EL (cell line): ENCODE measurements at places on chromosomes 16 and 17.

DNA sequence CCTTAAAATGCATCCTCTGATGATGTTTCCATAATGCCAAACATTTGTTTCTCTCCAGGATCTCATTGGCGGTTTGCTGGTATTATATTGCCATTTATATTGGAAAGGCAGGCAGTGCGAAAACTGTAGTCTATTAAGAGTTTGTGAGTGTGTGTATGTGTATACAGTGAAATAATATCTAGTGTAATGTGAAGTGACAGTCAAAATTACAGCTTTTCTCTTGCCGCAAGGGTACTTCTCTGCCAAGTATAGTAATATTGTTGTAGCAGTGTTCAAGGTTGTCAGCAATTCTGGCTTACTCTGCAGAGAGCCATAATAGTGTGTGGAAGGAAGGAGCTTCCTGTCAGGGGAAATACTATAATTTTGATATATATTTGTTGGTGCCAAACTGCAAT, 178.6 kb downstream of the WWOX start:
- no peak for DNase-seq

DNA sequence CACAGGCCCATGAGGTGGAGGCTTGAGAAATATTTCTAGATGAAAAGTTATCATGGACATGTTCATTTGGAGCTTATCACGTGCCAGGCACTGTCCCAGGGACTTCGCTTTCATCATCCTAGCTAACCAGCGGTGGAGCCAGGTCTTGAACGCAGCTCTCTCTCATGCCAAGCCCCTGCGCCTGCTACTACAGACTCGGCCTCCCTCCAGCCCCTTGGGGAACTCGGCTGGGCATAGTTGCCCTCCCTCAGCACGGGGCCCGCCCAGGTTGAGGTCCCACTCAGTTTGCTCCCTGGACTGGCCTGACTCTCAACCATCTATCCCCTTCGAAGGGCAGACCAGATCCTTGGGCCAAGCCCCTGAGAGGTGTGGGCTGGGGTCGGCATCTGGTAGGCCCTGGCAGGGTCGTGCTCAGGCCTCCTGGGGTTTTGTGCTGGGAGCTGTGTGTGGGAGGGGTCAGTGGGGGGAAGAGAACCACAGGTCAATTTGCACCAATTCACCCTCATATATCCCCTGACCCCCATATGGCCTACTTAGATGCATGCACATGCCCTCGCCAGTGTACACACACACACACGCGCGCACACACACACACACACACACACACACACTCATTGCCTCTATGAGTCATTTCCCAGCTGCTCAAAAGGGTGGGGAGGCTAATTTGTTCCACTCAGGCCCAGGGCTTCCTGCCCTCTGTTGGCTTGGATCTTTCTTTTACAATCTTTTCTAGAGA, 12.1 kb upstream of the SCN4A start:
- DNase-seq = peak; percentile 87

GRCh38 chr16:73998707-73999106, 297.9 kb upstream of the PSMD7 start:
- no peak for DNase-seq

- DNase-seq = peak; percentile 91
Measured at GRCh38 chr16:70805787-70806186, 4.8 kb upstream of the VAC14 start.

DNA sequence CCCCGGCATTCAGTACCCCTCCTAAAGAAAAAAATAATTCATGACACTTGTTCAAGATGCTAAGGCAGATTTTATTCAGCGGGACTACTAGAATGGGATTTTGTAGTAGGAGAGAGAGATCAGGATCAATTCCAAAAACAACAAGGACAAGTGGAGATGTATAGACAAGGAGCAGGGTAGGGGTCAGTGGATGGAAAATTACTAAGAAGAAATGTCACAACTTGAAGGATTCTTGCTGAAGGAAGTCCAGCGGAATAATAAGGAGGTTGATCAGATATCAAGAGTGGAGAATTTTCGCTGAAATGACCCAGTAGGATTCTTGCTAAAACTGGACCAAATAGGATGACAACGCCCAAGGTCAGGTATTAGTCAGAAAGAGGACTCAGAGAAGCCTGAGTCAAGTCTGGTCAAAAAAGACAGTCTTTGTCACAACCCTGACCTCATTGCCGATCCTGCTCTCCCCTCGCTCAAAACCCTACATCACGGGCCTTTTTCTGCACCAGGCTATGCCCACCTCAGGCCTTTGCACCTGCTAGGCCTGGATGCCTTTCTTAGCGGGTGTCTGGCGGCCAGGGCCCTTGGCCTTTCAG, 36.9 kb downstream of the MMD start:
- DNase-seq = no peak

- DNase-seq = peak; percentile 47
Measured at GRCh38 chr16:85202631-85203461, 90.6 kb upstream of the CIBAR2 start.

DNA sequence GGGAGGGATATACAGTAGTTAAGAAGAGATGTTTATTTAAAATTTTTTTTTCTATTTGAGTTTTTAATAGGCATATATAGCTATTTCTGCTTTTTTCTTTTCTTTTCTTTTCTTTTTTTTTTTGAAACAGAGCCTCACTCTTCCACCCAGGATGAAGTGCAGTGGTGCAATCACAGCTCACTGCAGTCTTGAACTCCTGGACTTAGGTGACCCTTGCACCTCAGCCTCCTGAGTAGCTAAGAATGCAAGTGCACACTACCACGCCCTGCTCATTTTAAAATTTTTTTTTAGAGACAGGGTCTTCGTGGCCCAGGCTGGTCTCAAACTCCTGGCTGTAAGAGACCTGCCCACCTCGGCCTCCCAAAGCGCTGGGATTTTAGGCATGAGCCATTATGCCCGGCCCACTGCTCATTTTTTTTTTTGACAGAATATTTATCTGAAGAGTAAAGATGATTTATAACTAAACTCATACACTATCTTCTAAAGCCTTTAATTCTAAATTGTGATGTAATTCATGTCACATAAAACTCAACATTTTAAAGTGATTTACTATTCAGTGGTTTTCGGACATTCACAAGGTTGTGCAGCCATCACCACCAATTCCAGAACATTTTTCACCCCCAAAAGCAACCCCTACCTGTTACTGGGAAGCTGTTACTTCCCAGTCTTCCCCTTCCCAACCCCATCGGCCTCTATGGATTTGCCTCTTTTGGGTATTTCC, 106.0 kb downstream of the VPS53 start:
- DNase-seq = no peak

GRCh38 chr16:84717484-84717883, 17.7 kb downstream of the USP10 start:
- DNase-seq = no peak

GRCh38 chr17:19652595-19652994, 4.0 kb downstream of the ALDH3A2 start:
- DNase-seq = no peak

DNA sequence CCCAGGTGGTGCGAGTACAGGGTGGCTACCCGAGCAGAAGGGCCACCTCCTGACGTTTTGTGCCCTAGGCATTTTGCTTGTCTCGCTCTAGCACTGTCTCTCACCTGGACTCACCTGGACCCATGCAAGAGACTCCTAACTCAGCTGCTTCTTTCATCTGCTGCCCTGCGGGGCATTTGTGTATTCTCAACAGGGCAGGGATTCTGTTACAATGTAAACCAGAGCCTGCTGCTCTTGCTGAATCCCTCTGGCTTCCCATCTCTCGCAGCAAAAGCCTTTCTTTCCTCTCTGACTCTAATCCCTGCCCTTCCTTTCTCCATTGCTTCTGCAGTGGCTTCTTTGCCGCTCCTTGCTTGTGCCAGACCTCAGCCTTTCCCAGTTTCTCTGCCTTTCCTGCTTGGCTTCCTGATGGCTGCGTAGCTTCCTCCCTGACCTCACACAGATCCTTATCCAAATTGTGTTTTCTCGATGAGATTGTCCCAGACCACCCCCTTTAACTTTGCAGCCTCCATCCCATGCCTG, 10.2 kb downstream of the ARSG start:
- no peak for DNase-seq

- DNase-seq = no peak
Measured at GRCh38 chr17:37084372-37084771, 135.6 kb downstream of the AATF start.

DNA sequence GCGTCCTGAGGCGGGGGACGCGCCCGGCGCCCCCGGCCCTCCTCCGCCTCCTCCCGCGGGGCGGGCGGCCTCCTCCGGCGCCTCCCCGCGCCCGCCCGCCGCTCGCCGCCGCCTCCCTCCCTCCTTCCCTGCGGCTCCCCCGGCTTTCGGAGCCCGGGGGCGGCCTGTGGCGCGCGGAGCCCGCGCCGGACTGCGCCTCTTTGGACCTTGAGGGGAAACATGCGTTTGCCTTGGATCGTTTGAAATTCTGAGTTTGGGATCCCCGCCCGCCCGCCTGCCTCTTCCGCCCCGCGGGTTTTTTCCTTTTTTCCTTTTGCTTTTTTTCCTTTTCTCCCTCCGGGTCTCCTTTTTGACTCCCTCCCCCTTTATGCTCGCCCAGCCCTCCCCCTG, 390 bp downstream of the ZNRF1 start:
- DNase-seq = peak; percentile 36

DNA sequence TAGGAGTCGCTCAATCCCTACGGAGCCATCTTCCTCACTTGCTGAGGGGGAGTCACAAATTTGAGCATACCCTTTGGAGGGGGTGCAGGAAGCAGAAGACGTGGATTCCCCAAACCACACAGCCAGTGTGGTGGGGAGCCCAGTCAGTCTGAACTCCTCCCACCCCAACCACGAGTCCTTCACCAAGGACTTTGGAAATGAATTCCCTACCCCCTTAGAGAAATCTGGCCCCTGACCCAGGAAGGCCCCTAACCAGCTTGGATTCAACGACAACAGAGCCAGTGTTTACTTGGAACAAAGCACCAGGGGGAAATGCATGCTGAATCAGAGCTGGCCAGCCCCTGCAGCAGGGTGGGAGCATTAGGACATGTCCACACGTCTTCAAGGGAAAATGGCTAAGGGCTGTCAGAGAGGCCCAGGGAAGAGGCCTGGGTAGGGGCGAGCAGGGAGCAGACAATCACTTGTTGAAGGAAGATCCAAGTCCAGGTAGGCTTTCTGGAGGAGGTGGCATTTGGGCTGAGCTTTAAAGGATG, 5.5 kb upstream of the TMEM92 start:
- no peak for DNase-seq

DNA sequence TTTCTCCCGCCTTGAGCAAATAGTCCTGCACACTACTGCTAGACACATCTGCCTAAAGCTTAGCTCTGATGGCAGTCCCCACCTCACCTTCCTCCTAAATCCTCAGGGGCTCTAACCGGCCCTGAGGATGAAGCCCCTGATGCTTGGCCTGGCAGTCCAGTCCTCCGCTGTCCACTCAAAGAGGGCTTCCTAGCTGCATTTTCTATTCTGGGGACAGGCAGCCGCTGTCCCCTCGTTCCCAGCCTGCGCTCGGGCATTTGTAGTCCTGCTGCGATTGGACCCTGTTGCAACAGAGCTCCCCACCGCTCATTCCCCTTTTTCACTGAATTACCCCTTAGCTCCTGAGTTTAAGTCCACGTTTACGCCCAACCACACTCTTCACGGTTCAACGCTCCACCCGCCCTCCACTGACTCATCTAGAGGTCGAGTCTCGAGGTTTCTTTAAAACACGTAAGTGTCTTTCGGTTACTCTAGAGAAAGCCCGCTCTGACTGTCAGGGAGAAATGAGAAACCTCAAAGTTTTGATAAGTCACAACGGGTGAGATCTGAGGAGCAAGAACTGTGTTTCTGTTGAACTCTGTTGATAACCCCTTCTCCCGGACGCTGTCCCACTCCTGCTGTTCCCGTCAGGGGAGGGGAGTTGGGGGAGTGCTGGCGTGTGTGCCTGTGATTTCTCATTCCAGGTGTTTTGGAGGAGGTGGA, 4.5 kb downstream of the CCR7 start:
- peak; percentile 37 for DNase-seq

DNA sequence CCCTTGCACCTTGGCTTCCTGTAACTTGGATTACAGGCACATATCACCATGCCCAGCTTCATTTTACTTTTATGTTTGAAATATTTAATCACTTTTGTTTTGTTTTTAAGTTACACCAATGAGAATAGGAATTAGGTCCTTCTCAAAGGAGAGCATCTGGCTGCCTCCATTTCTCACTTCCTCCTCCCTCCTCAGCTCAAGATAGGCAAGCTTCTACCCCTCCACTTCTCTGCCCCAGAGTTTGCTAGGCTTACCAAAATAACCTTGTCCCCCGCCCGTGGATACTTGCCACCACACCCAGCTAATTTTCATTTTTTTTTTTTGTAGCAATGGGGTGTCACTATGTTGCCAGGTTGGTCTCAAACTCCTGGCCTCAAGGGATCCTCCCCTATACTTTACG, 17.9 kb downstream of the GABARAPL2 start:
- DNase-seq = no peak

DNA sequence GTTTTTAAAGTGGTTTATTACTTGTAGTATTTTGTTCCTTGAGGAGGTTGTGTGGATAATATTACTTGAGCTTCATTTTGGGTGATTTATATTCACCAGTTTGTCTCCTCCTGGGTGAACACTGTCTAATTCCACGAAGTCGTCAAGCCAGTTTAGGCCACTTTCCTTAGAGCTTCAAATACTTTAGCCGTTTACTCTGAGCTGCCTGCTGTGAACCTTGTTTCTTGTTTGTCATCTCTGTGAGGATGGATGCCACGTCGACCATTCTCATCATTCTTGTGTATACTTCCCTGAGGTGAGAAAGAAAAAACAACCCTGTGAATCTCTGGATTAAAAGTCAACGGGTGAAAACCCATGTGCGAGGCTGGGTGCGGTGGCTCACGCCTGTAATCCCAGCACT, 9.0 kb downstream of the KRT24 start:
- DNase-seq = no peak

- DNase-seq = peak; percentile 65
Measured at GRCh38 chr17:50149417-50150353, 792 bp downstream of the PPP1R9B start.

DNA sequence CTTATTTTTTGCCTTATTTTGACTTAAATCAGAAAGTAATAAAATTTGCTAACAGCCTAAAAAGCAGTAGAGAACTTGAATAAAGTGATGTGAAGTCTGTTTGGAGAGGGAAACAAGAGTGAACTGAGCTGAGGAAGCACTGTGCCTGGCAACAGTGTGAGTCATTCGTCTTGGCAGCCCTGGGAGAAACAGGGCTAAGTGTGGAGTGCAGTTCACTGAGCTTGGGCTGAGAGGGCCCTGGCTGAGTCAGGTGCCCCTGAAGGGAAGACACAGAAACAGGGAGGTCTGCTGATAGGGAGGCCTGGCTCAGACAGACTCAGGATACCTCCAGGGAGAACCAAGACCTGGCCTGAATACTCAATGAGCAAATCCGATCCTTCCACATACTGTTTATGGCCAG, 132.1 kb downstream of the HS3ST4 start:
- DNase-seq = no peak
